NCI-H1417 (cell line): ENCODE measurements at places on chromosomes 2 and 18.

DNA sequence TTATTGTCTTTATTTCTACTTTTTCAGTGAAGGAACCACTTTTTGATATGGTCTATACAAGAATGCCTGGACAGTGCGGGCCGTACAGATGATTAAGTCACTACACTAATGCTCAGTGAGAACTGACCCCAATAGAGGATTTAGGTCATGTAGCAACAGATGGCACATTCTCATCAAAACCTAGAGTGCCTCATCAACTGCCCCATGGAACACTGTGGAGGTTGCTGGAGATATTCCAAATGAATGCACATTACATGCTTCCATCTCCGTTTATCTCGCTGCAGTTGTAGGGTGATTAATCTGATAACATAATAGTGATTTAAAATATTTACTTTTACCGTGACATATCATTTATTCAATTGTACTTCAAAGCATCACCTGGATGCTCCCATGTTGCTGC, 41.8 kb upstream of the COPS8 start:
- peak; percentile 32 for DNase-seq

DNA sequence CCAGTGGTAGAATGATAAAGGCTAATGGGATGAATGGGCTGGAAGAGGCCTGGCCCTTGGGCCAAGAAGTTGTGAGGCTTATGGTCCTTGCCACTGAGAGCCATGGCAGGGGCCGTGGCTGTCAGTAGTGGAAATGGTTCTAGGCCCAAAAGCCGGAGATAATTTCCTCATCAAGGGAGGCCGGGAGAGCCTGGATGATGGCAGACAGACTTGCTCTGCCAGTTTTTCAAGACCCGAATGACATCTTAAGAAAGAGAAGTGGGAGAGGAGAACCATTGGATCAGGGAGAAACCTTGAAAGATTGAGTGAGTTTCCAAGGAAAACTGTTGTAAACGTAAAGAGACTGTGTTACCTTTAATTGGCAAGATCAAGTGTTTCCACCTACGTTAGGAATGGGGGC, 46.3 kb upstream of the VPS54 start:
- DNase-seq, result no peak

GRCh38 chr2:32485399-32485798, 128.6 kb downstream of the BIRC6 start:
- no peak for DNase-seq

- no peak for DNase-seq
Measured at GRCh38 chr18:79664525-79665125, 15.0 kb upstream of the CTDP1 start.

DNA sequence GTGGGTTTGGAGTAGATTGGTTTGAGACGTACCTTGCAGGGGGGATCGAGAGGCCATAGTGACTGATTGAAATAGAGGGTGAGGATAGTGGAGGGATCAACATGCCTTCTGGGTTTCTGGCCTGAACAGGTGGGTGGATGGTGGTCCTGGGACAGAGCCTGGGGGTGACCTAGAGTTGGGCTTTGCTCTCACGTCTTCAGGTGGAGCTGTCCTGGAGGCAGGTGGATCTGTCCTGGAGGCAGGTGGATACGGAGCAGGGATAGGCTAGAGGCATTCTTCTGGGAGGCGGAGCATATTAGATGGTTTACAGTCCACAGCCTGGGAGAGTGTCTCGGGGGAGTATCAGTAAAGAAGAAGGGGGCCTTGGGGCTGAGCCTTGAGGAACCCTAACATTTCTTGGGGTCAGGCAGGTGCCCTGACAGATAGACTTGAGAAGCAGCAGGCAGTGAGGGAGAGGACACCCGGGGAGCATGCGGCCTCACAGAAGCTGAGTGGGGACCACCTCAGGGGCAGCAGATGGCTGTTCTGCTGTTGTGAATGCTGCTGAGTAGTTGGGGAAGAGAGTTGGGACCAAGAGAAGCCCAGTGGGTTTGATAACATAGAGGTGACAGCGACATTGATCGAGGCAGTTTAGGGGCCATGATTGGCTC, 1.6 kb downstream of the CAPN10 start:
- DNase-seq, result no peak

DNA sequence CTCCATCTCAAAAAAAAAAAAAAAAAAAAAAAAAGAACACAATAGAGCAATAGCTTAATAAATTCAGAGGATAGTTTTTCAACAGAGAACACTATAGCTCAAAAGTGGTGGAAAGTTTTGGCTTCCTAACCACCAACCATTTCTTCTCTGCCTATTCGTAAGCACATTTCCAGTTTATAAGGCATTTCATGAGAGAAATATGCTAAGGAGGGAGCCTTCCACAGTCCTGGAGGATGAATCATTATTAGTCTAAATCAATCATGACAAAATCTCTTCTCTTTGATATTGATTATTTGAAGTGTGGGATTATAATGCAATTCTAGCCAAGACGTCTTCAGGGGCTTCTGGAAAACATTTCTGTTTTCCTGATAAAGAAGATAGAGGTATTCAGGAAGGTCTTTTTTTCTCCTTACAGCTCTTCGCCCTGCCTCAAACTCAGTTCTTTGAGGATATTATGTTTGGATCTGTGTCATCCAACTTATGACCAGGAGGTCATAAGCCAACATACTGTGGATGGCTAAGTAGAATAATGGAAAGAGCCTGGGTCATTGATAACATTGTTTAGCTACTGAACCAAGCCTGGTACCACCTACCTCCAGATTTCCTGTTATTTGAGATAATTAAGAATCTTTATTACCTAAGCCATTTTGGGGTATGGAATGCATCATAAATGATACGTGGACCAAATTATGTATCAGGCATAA, 207.3 kb downstream of the TRIB2 start:
- no peak for DNase-seq

GRCh38 chr18:30135938-30136337, 906.6 kb downstream of the DSC3 start:
- DNase-seq, result no peak

GRCh38 chr2:63983986-63984605, 35.1 kb downstream of the VPS54 start:
- DNase-seq, result no peak

GRCh38 chr2:221779614-221780067, 207.5 kb upstream of the EPHA4 start:
- DNase-seq, result no peak

DNA sequence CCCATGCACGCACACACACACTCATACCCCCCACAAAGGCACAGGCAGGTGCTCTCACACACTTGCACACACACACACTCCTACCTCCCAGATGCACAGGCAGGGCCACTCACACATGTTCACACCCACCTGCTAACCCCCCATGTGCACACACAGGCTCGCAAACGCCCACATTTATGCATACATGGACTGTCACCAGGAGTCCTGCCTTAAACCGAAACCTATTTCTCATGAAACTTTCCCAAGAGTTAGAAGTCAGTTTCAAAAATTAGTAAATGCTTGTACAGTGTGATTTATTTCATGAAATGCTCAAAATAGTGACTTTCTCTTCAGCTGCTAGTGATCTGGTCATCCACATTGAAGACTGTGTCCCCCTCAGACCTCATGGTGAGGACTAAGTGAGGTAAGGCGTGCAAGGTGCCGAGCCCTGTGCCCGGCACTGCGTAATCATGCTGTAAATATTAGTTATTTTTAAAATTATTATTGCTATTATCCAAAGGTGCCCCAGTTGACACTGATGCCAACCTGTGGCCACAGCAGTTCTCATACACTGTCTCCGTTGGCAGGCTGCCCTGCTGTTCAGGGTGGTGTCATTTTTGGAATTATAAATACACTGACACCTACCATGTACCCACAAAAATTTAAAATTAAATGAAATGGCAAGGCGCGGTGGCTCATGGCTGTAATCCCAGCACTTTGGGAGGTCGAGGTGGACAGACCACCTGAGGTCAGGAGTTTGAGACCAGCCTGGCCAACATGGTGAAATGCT, 12.4 kb downstream of the CNNM4 start:
- DNase-seq, result no peak

GRCh38 chr2:173716458-173717052, 248.6 kb downstream of the SP3 start:
- no peak for DNase-seq

GRCh38 chr2:85790499-85791188, 36.9 kb downstream of the ATOH8 start:
- no peak for DNase-seq

DNA sequence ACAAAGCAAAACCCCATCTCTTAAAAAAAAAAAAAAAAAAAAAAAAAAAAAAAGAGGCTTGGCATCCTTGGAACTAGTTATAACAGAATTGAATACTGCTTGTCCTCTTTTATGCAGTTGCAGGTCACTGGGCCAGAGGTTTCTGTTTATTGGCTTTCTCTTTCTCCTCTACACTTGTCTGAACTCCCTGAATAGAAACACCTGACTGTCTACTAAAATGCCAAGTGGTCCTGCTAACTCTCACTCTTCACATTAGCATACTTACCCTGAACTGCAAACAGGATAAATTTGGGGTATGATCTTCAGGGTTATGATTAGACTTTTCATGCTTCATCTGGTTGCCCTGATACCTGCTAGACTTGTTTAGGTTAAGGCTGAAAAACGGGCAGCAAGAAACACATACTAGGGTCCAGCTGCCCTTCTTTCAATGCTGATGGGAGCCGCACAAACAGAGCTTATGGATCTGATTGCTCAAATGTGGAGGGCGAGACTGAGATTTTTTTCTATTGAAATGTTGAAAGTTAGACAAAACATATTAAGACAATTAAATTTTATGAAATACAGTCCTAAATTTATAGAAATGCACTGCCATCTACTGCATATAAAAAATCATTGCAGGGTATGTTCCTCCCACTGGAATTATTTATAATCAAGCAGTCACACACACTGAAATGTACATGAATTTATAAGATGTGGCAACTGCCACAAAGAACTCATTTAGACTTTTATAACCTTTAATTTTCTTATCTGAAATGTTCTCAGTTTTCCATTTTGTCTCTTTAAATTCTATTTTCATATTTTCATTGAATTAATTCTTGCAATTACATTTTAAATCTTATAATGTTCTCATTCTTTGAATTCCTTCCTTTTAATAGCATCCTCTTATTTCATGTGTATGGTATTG, 40.8 kb downstream of the GTF3C3 start:
- DNase-seq, result no peak

DNA sequence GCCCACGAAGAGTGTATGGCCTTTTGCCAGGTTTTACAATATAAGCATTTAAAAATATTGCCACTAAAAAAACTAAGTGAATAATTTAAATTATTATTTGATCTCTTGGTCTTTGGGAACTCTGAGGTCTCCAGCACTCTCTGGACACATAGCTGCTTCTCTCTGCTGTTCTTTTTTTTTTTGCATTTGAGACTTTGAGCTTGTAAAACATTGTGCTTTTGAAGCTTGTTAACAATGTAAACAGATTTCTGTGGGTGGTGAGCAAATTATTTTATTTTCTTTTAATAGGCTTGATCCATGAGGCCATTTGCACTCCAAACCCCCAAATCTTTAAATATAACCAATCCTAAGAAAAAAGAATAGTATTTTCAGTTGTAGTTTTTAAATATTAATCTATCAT, 42.0 kb downstream of the DCAF17 start:
- DNase-seq, result no peak

- no peak for DNase-seq
Measured at GRCh38 chr2:586641-587076, 90.5 kb downstream of the TMEM18 start.

DNA sequence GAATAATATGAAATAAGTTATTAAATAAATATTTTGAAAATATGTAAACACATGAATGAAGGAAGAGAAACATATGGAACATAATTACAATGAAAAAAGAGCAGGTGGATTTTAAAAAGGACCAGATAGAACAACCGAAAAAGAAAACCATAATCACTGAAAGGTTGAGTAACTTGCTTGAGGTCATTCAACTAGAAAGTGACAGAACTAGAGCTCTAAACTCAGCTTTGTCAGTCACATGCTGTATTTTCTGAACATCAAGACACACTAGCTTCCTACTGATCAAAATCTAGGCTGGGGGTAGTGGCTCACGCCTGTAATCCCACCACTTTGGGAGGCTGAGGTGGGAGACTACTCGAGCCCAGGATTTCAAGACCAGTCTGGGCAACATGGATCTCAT, 30.0 kb upstream of the ITGAV start:
- DNase-seq, result no peak

DNA sequence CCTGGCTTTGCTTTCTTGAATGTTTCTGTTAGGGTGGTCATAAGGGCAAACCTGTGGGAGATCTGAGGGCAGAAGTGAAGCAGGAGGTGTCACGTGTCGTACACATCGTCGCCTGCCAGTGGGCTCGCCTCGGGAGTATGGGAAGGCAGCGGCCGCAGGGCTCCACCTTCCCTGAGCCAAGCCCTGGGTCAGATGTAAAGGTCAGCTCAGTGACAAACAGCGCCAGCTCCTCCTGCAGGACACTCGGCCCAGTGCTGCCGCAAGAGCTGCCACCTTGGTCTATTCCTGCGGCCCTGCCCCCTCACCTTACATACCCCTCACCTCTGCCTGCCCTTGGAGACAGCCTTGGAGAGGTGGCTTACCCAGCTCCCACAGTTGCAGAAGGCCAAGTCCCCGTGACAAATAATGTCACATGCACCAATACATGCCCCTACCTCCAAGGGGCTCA, 64.2 kb downstream of the PSMG2 start:
- no peak for DNase-seq

- DNase-seq, result no peak
Measured at GRCh38 chr2:130828461-130828860, 8.3 kb upstream of the ARHGEF4 start.

DNA sequence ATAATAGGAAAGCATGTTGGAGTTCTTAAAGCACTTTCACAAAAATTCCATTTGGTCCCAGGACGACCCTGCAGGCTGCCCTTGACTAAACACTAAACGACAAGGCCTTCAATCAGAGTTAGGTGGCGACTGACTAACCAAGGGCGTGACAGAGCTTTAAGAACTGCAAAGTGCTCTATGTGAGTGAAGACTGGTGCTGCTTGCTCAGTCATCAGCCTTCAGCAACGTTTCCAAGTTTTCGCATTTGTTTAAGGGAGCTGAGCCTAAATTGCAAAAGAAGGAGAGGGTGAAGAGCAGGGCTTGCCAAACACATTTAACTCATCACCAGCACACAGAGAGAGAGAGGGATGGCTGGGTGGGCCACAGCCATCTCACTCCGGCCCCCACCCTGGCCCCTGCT, 204.7 kb upstream of the PID1 start:
- DNase-seq, result no peak

DNA sequence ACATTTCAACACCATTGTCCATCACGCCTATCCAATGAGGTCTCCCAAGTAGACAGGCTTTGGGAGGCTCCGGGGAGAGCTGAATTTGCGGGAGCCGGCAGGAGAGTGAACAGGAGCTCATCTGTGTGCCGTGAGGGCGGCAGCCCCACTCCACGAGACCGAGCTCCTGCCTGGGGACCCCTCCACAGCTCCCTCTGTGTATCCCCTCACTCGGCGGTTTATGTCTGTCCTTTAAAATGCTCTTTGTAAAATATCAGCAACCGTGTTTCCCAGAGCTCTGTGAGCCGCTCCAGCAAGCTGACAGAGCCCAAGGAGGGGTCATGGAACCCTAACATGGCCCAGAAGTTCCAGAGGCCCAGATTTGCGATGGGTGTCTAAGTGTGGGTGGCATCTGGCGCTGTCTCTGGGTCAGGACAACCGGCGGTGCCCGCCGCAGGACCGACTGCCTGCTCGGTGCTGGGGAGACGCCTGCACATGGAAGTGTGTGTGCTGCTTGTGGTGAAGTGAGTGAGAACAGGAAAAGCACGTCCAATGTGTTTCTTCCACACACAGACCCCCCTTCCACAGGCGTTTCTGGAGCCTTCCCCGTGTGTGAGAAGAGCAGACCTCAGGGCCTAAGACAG, 34.8 kb downstream of the SLC66A2 start:
- DNase-seq, result no peak

- DNase-seq, result no peak
Measured at GRCh38 chr2:64784168-64785061, 130.7 kb upstream of the SERTAD2 start.
